ENCODE measurements at places on chromosomes 6 and 20.

DNA sequence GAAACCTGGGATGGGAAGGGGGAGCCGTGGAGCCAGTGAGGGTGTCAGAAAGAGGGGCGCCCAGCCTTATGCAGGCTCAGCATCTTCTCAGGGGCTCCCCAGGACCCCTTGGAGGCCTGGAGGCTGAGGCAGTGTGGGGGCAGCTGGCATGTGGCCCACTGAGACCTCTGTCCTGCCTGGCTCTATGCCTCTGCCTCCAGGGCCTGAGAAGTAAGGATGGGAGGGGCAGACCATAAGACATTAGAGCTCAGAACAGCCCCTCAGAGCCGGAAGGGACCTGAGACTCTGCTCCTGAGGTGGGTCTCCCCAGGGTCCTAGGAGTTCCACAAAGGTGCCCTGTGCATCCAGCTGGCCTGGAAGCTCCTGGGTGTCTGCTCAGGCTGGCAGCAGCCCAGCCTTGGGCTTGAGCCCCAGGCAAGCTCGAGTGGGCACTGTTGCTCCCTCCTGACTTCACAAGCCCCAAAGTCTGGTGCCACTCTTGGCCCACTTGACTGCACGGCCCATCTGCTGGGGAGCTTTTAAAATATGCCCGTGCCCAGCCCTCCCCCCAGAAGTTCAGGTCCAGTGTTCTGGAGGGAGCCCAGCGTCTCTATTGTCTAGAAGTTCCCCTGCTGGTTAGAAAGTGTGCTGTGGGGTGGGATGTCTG is 126.8 kb downstream of the GRM4 start:
- DNase-seq, result no peak

DNA sequence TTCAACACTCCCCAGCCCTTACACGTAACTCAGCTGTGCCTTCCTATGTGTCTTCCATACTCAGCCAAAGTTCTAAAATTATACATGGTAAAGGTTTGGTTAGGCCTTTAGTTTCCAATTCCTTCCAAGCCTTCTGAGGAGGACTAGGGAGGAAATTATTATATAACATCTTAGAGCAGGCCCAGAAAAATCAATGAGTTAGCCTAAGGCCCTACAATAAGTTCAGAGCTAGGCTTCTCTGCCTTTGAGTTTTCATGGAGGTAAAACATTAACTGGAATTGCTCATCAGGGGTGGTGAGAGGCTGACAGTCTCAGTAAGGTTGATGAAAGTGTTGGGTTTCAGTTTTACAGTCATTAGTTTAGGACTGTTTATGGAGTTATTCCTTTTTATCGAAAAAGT is 286.0 kb downstream of the ADGB start:
- DNase-seq, result no peak

- DNase-seq, result no peak
These were observed 10.6 kb upstream of the TTLL2 start for GRCh38 chr6:167314180-167314821.

- no peak for DNase-seq
These were observed 87.6 kb downstream of the ERMARD start for GRCh38 chr6:169839029-169839481.

DNA sequence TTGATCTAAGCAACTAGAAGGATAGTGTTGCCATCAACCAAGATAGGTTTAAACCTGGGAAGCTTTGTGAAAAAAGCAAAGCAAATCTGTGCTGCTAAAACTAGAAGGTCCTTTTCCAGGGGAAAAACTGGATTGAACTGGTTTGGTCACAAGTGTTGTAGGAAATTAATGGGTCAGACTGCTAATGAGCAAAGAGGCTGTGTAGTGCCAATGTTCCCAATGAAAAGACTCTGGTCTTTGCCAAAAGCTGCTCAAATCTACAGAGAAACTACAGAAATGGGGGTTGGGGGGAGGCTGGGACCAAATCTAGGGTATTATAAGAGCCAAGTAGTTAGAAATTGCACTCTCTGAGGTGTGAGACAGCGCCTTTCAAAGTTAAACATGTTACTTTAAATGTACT is 85.0 kb downstream of the PLCG1 start:
- DNase-seq, result peak; percentile 31
